Stimulated activated CD4-positive, alpha-beta T cell treated with anti-CD3 and anti-CD28 coated beads, Interleukin-1b, Interleukin-23, amount 100 ng/mL, for 1 hour (primary cell): ENCODE measurements at places on chromosomes 7 and 10.

DNA sequence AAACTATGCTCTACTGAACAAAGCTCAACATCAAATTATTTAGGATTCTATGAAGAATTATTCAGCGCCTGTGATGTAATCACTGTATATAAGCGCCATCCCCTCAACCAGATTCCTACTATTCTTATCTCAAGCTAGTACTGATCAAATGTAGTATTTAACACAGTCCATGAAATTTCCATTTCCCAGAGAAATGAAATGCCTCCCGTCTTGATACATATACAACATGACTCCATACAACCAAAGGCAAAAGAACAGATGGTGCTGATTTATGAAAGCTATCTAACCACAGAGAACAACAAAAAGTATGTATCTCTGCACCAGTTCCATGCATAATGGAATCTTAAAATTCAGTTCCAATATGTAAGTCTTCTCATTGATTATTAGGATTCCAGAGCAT is 406.1 kb downstream of the PARD3 start:
- no peak for DNase-seq

DNA sequence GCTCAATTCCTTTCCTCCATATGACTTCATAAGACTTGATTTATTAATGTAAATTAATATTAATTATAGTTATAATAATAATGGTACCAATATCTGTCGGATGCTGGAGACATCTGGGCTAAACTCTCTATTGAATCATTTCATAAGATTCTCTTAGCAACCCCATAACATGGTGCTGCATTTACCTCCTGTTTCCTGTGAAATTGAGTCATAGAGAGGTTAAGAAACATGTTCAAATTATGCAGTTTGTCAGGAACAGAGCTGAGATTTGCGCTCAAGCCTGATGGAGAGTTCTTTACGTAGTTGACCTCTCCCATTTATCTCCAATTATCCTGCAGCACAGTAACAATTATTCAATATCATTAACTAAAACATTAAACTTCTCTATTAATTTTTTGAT is 621.8 kb upstream of the FZD8 start:
- no peak for DNase-seq

DNA sequence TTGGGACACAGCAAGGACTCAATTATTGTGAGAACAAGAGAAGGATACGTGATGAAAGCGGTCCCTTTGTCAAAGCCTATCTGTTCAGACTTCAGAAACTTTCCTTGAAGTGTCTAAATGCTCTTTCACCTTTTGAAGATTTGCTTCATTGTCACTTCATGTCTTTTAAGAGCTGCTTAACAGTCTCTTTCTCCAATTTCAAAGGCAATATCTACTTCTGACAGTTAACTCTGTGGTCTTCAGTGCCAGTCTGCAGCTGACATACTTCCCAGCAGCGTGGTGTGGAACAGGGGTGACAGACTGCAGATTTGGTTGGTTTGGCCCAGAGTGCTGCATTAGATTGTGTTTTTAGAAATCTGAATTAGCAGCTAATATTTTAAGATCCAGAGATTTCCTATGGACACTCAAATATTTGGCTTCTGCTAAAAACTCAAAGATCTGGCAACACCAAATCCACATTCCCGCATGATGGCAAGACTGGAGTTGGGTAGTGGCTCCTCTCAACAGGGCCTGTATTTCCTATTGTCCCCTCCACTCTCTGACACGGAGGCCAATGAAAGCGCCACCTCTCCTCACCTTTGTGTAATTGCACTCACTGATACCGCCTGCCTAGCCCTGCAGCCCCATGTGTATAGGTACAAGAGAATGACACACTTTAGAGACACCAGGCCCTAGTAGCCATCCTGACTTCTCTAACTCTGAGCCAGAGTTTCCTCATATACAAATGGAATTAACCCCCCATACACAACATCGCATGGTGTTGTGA is 11.5 kb downstream of the SCRN1 start:
- no peak for DNase-seq

- no peak for DNase-seq
Observed at GRCh38 chr10:52756295-52756694, 16.3 kb downstream of the MBL2 start.

DNA sequence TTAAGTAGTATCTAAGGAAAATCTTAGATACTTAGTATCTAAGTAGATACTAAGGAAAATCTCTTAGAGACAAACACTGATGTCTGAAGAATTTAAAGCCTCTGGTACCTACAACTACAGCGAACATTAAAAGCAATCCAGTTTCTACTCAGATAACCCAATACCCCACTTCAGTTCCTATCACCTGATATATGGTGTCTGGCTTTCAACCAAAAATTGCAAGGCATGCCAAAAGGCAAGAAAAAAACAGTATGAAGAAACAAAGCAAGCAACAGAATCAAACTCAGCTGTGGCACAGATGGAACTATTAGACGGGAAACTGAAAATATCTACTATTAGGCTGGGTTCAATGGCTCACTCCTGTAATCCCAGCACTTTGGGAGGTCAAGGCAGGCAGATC is 31.1 kb downstream of the ARHGAP12 start:
- no peak for DNase-seq

- no peak for DNase-seq
Observed at GRCh38 chr10:27285093-27285492, 44.5 kb upstream of the ACBD5 start.

- no peak for DNase-seq
Observed at GRCh38 chr10:59793919-59794318, 40.7 kb upstream of the MRLN start.

GRCh38 chr7:102991540-102992214 is 78.9 kb downstream of the LRRC17 start:
- no peak for DNase-seq

- no peak for DNase-seq
Observed at GRCh38 chr10:127398140-127398970, 150.8 kb upstream of the NPS start.

DNA sequence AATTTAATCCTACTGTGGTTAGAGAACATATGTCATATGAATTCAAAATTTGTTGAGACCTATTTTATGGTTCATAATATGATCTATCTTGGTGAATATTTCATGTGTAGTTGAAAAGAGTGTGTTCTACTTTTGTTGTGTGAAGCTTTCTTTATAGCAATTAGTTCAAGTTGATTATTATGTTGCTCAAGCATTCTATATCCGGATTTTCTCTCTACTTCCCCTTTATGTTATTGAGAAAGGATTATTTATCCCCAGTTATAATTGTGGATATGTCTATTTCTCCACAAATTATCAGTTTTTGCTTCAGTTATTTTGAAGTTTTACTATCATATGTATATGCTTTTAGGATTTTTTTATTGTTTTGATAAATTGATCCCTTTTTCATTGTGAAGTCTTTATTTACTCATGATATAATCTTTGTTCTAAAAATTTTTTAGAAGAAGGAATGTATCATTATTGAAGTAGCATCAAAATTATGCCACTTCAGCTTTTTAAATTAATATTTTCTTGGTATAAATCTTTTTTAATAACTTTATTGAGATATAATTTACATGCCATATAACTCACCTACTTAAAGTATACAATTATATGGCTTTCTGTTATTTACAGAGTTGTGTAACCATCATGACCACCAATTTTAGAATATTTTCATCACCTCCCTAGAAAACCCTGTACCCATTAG is 12.0 kb upstream of the MEST start:
- DNase-seq, result no peak

DNA sequence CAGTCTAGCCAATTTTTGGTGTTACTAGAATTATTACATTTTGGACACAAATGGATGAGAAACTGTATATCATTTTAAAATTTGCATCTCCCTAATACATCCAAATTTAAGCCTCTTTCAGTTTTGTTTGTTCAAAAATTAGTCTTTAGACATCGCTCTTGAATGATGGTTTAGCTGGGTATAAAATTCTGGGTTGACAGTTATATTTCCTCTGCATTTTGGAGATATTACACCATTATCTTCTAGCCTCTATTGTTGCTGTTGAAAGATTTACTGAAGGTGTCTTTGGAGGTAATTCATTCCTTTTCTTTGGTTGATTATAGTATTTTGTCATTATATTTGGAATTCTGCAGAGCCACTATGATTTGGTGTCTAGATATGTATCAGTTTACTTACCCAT is 116.5 kb downstream of the COL26A1 start:
- DNase-seq, result no peak

GRCh38 chr10:97549587-97550322 is 22.8 kb upstream of the ANKRD2 start:
- no peak for DNase-seq

DNA sequence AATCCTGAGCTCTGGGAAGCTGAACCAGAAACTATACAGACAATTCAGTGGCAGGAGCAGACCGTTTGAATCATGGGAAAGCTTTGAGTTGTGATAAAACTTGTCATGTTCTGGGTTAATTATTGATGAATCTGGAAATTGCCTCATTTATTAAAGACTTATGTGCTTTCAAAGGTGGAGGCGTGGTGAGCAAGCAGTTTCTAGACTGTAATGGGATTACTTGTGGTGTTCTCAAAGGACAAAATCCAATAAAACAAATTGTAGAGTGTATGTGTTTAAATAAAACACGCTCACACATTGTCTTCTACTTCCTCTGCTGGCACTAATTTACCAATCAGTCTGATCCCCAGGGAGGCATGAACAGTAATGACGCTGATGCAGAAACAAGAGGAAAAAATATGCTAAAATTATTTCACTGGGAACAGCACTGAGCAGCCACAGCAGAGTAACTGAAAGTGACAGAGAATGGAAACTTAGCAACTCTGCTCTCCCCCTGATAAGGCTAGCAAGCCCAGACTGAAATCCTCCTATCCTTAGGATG is 25.1 kb downstream of the PARD3 start:
- DNase-seq, result no peak

DNA sequence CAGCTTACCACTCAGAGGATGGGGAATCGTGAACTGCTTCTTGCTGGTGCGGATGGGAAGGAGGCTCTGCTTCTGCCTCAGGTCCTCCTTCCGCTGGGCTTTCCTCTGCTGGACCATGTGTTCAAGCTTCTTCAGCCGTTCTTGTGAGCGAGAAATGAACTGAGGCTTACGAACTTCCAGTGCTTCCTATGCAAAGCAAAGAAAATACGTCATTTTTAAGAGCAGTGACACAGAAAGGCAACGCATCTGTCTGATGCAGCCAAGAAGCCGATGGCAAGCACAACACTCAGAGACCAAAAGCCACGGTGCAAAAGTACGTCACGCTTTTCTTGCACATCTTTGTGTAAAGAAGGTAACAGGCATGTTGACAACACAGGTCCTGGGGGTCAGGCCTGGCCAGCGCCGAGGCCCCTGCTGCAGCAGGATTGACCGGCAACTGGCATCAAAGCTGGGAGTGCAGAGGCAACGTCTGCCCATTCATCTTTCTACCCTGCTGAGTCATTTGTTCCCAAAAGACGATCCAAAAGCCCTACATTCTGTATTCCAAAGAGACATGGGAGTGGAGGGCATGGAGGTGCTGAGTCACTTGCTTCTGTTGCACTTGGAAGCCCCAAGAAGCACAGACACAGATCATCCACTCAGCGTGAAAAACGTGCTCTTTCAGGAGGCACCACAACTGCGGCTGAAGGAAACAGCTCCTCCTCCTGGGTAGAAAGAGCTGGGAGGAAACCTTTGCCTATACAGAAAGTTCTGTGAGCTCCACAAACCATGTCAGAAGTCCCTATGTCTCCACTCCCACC is 71.0 kb upstream of the ADAM12 start:
- no peak for DNase-seq

- DNase-seq, result no peak
Observed at GRCh38 chr7:20777377-20778062, 9.2 kb downstream of the SP8 start.

- DNase-seq, result no peak
Observed at GRCh38 chr10:58714409-58714808, 201.7 kb downstream of the BICC1 start.

DNA sequence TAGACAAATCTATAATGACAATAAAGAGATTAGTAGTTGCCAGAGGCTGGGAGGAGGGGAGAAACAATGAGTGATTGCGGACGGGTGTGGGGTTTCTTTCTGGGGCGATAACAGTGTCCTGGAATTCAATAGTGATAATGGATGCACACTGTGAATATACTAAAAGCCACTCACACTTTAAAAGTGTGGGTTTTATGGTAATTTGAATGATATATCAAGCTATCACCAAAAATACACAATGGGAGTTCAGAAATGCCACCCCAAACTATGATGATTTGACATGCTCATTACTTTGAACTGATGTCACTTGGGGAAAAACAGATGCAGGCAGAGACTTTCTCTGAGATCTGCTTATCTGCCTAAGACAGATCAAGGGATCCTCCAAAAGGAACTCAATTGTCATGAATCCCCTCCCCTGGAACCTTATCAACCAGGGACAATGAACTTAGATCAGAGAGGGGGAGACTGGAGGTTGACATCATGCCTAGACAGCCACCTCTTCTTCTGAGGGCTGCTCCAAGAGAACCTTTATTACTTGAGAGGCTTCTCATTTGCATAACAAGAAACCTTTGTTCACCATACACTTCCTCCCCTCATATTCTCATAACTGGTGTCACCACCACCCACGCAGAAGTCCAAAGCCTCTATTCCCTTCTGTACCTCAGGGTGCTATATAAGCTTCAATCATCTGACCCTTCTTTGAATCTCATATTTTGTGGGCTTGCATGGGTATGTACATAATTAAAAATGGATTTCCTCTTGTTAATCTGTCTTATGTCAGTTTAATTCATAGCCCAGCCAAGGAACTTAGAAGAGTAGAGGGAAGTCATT is 14.8 kb upstream of the ZC3HAV1 start:
- DNase-seq, result no peak

GRCh38 chr10:26840938-26841732 is 19.6 kb downstream of the ABI1 start:
- no peak for DNase-seq

- no peak for DNase-seq
Observed at GRCh38 chr10:125340903-125341302, 180.5 kb upstream of the CTBP2 start.

DNA sequence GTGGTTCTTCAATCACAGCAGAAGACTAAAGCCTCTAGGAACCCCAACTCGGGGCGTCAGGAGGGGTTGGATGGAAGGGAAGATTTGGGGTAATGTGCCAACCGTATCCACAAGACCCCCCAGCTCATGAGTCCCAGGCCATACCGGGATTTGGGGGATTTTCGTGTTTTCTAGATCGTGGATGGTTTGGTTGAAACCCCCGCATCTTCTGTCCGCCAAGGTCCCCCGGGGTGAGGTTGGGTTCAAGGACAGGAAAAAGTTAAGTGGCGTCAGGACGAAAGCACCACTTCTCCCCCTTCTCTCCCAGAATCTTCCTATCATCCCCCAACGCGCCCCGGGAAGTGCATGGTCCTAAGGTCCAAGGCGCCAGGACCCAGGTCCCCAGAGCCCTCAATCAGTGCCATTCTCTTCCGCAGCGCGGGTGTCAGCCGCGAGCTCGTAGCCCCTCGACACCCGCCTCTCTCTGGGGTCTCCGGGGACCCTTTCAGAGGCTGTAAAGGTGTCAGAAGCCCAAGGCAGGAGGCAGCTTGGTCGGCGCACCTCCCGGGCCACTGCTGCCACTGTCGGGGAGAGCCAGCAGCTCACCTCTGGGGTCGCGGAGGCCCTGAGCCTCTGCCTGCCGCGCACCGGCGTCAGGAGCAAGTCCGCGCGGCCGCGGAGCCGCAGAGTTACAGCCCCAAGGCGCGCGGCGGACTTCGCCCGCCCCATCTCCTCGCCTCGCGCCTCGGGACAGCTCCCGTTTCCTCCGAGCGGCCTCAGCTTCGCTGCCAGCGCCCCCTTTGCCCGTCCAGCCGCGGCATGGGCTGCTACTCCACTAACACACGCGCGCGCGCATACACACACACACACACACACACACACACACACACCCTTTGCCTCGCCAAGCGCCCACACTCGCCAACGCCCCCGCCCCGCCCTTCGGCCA is 1.5 kb downstream of the MKX start:
- no peak for DNase-seq
